ENCODE measurements at places on chromosomes 2 and 18. TPM values are rescaled to one million over a fixed set of nuclear protein-coding genes. Genes with fewer than 3 reads are reported as not detected.
A peak's percentile ranks its signal among the peaks of the same experiment; 100 is the strongest.

- no peaks in the 10 kb centered on the region for H3K27me3 ChIP-seq
- no peak for DNase-seq
- no peak overlapping the region for H3K27ac ChIP-seq
- no peaks in the 10 kb centered on the region for H3K36me3 ChIP-seq
- H3K4me1 ChIP-seq: no peaks in the 10 kb centered on the region
Measured at GRCh38 chr2:181992776-181993175, 7.1 kb downstream of the PPP1R1C start.

- H3K27ac ChIP-seq: no peak overlapping the region
- no peak for DNase-seq
- no peaks in the 10 kb centered on the region for H3K27me3 ChIP-seq
- H3K4me1 ChIP-seq: peaks cover 45% of the 10 kb centered on the region
Measured at GRCh38 chr2:150165442-150165841, 322.0 kb downstream of the RND3 start.

DNA sequence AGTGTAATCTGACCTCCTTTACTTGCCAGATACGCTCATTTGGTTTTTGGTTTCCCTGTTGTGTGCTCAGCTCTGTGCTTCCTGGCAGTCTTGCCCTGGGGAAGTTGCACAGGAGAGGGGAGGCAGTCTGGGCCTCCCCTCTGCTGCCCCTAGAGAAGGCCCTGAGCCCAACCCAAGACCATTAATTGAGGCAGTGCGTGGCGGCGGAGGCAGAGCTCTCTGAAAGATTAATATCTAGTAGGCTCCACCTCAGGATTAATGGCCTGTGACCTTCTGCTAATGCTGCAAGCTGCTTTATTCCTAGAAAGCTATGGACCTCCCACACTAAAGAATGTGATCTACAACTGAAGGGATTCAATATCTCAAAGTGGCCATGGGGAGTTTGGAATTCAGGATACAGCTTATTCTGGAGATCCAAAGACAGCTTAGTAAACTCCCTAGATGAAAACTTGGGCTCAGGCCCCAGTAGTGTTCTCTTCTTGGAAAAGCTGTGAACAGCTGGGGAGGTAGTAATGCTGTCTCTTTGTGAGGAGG is 41.4 kb upstream of the MAPRE2 start:
- H3K27ac ChIP-seq: no peak overlapping the region
- H3K36me3 ChIP-seq: no peaks in the 10 kb centered on the region
- H3K4me3 ChIP-seq: no peak overlapping the region
- DNase-seq: no peak

GRCh38 chr18:69992776-69993175 is 45.1 kb upstream of the CD226 start:
- no peak for DNase-seq
- peaks cover 21% of the 10 kb centered on the region for H3K4me1 ChIP-seq
- H3K36me3 ChIP-seq: peaks cover 16% of the 10 kb centered on the region
- H3K27me3 ChIP-seq: no peaks in the 10 kb centered on the region

GRCh38 chr2:17533546-17533945 is 7.0 kb upstream of the VSNL1 start:
- H3K4me1 ChIP-seq: peaks cover 5% of the 10 kb centered on the region
- no peak overlapping the region for H3K4me3 ChIP-seq
- no peak for DNase-seq
- H3K27ac ChIP-seq: no peak overlapping the region

GRCh38 chr2:232343821-232344220 is 34.7 kb upstream of the ALPP start:
- H3K36me3 ChIP-seq: no peaks in the 10 kb centered on the region
- H3K27me3 ChIP-seq: peaks cover 2% of the 10 kb centered on the region
- no peaks in the 10 kb centered on the region for H3K4me1 ChIP-seq
- DNase-seq: peak; percentile 32
- H3K4me3 ChIP-seq: no peak overlapping the region

GRCh38 chr18:48922226-48922800 is 28.5 kb downstream of the SMAD7 start:
- peaks cover 34% of the 10 kb centered on the region for H3K36me3 ChIP-seq
- H3K4me1 ChIP-seq: peaks cover 96% of the 10 kb centered on the region
- peak; percentile 13 for DNase-seq
- H3K27me3 ChIP-seq: no peaks in the 10 kb centered on the region
- peak overlapping the region; percentile 68 for H3K4me3 ChIP-seq
- peak overlapping the region; percentile 96 for H3K27ac ChIP-seq

- DNase-seq: no peak
- H3K4me1 ChIP-seq: peaks cover 56% of the 10 kb centered on the region
- no peaks in the 10 kb centered on the region for H3K27me3 ChIP-seq
- H3K36me3 ChIP-seq: peaks cover 1% of the 10 kb centered on the region
- H3K4me3 ChIP-seq: no peak overlapping the region
Measured at GRCh38 chr2:197426723-197427603, 7.9 kb downstream of the SF3B1 start.

DNA sequence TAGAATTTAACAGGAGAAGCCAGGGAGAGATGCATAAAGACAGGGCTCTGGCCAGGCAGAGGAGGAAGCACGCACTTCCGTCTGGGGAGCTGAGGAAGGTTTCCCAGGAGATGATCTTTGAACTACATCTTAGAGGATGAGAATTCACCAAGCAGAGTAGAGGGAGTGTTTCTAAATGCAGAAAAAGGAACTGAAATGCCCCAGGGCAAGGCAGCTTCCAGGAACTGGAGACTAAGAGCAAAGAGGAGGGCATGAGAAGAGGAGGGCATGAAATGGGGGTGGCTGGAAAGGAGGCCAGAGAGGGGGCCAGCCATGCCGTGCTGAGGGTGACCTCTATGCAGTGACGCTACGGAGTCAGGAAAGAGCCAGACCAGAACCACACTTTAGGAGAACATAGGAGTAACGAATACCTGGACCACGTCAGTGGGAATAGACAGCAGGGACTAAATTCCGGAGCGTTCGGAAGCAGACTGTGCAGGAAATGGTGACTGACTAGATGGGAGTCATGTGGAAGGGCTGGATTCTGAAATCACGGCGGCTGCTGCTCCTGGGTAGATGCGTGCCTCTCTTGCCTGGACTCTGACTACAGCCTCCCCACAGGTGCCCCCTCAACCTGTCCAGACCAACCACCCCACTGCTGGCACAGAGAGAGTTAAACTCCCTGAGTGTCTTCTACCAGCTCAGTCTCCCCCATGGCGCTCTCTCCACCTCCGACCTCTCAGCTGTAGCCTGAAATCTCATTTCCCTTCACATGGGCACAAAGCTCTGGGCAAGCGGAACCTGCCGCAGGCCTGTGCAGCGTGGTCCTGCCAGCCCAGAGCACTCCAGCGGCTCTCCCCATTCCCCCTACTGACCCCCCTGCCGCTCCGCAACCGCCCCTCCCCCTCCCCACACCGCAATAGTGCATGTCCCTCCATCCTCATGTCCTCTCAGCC is 87.0 kb upstream of the RTN4 start:
- H3K4me1 ChIP-seq: peaks cover 17% of the 10 kb centered on the region
- H3K4me3 ChIP-seq: no peak overlapping the region
- no peak overlapping the region for H3K27ac ChIP-seq
- H3K27me3 ChIP-seq: no peaks in the 10 kb centered on the region
- DNase-seq: no peak

DNA sequence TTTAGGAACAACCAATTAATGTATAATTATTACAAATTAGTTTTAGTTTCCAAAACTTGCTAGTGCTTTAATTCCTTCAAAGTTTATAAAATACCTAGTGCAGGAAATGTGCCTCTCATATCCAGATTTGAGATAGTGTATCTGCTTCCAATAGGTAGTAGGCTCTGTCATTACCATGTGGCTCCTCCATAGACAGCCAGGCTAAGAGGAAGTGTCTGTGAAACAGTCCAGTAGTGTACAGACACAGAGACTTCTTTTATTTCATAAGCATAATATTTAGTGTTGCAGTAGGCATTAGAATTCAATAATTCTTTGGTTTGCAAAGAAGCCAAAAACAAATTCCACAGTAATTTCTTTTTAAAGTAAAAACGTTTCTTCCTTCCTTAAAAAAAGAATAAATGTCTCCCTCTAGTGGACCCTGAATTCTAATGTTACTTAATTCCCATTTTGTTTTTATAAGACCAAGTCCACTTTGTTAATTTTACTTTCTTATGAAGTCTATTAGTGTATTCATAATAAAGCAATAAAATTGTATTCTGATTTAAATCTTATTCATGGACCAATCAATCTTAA is 101.2 kb downstream of the NEB start:
- no peak overlapping the region for H3K4me3 ChIP-seq
- H3K27me3 ChIP-seq: no peaks in the 10 kb centered on the region
- peaks cover 14% of the 10 kb centered on the region for H3K4me1 ChIP-seq
- no peak for DNase-seq

DNA sequence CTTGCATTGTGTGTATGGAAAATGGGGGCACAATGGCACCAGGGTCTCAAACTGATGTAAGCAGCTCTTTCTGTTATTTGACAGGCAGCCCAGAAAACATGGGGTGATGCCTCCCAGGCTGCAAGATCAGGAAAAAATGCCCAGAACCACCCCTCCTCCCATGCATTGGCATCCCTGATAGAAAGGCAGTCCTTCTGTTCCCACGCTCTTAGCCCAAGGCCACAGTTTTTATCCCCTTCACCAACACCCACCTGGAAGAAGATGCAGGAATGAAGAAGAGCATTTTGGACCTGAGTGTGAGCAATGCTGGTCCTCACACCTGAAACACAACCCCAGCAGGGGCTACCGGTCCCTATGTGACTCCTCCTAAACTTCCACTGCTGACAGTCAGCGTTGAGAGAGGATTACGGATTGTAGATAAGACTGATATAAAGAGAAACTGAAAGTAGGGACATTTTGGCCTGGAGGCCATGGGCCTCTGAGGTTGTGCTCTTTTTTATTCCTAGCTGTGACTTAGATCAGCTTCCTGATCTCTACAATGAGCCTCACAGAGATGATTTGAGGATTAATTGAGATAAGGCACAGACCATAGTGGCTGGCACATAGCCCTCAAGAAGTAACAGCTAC is 386.0 kb upstream of the ATP5MC3 start:
- H3K4me3 ChIP-seq: no peak overlapping the region
- H3K27me3 ChIP-seq: peaks cover 11% of the 10 kb centered on the region
- H3K27ac ChIP-seq: no peak overlapping the region
- no peak for DNase-seq
- no peaks in the 10 kb centered on the region for H3K36me3 ChIP-seq

- no peaks in the 10 kb centered on the region for H3K27me3 ChIP-seq
- peaks cover 13% of the 10 kb centered on the region for H3K36me3 ChIP-seq
- peaks cover 10% of the 10 kb centered on the region for H3K4me1 ChIP-seq
- no peak overlapping the region for H3K4me3 ChIP-seq
- H3K27ac ChIP-seq: no peak overlapping the region
- DNase-seq: no peak
Measured at GRCh38 chr2:190267302-190267701, 52.3 kb downstream of the HIBCH start.

DNA sequence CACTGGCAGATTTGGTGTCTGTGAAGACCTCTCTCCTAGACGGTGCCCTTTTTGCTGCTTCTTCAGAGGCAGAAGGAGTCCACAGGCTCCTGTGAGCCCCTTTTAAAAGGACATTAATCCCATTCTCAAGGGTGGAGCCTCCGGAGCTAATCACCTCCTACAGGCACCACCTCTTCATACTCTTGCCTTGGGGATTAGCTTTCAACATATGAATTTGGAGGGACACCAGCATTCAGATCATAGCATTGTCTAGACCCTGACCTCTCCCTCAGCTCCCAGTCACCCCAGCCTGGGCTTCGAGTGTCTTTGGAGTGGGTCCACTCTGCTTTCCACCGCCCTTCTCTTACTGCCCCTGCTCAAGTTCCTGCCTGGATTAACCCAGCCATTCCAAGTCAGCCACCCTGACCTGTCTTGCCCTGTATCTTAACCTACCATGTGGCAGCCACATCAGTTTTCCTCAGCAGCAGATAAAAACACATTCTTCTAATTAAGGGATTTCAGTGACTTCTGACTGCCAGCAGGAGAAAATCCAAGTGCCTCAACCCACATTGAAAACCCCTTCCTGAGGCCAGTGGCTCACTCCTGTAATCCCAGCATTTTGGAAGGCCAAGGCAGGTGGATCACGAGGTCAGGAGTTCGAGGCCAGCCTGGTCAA is 6.1 kb upstream of the NCL start:
- H3K27me3 ChIP-seq: peaks cover 11% of the 10 kb centered on the region
- no peaks in the 10 kb centered on the region for H3K36me3 ChIP-seq
- H3K4me1 ChIP-seq: peaks cover 2% of the 10 kb centered on the region
- H3K4me3 ChIP-seq: no peak overlapping the region

DNA sequence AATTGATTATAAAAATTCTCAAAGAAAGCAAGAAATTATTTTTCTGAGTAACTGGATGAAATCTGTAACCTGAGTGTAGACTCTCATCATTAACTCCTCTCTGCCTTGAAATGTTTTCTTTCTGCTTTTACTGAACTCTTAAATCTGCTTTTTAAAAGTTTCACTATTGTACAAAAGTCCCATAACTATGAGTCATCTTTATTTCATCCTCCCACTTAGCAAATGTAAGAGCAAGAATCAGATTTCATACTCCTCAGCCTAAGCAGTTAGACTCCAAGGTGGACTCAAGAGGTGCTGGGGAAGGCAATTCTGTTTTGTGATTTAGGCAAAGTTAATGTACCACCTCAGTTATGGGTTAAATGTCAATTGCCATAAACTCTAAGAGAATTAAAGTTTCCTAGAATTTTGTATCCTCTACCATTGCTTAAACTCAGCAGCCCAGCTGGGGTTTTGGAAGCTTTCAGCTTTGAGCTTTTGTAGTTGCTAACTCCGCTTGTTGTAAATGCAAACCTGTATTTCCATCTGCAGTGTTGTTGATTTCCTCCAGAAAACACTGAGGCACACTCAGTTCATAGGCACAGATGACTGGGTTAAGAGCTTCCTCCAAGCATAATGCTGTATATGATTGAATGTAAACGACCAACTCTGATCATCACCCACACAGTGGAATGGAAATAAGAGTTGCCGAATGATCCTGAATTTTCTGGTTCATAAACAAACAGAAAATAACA is 268.8 kb downstream of the ARHGAP15 start:
- H3K4me1 ChIP-seq: peaks cover 13% of the 10 kb centered on the region
- H3K4me3 ChIP-seq: no peak overlapping the region
- H3K36me3 ChIP-seq: no peaks in the 10 kb centered on the region
- no peaks in the 10 kb centered on the region for H3K27me3 ChIP-seq
- H3K27ac ChIP-seq: no peak overlapping the region

GRCh38 chr2:240149943-240150784 is 9.7 kb upstream of the OTOS start:
- H3K36me3 ChIP-seq: peaks cover 3% of the 10 kb centered on the region
- no peak overlapping the region for H3K27ac ChIP-seq
- no peak for DNase-seq
- peaks cover 3% of the 10 kb centered on the region for H3K4me1 ChIP-seq

GRCh38 chr18:37958499-37958898 is 392.9 kb upstream of the CELF4 start:
- H3K36me3 ChIP-seq: no peaks in the 10 kb centered on the region
- no peaks in the 10 kb centered on the region for H3K27me3 ChIP-seq
- no peak for DNase-seq
- H3K27ac ChIP-seq: no peak overlapping the region
- H3K4me3 ChIP-seq: no peak overlapping the region

GRCh38 chr18:33459612-33460011 is 19.1 kb upstream of the CCDC178 start:
- no peak overlapping the region for H3K27ac ChIP-seq
- H3K4me3 ChIP-seq: no peak overlapping the region
- H3K4me1 ChIP-seq: no peaks in the 10 kb centered on the region
- H3K36me3 ChIP-seq: no peaks in the 10 kb centered on the region
- no peak for DNase-seq
- H3K27me3 ChIP-seq: peaks cover 2% of the 10 kb centered on the region

Gene ALPP
- not detected for total RNA-seq

Gene FLACC1
- 1.4 TPM for total RNA-seq

Gene L3MBTL4
- total RNA-seq: 0.41 TPM

Gene NDUFB3
- 59.2 TPM for total RNA-seq

Gene HOXD10
- total RNA-seq: not detected

Gene PIKFYVE
- total RNA-seq: 24.7 TPM

Gene CNTNAP5
- total RNA-seq: not detected

Gene FEV
- total RNA-seq: not detected

Gene ANKRD30BL
- total RNA-seq: not detected
